Smooth muscle cell of the pulmonary artery (primary cell): ENCODE measurements at places on chromosomes 5 and 9. TPM values are rescaled to one million over a fixed set of nuclear protein-coding genes. Genes with fewer than 3 reads are reported as not detected.

C9orf78 gene
- total RNA-seq = 26.6 and 33.7 TPM in 2 replicates

MARVELD2 gene
- total RNA-seq = 1.6 and 1.7 TPM in 2 replicates

OLFM1 gene
- total RNA-seq = 0.76 and 2.3 TPM in 2 replicates

ACOT12 gene
- total RNA-seq = 0.07 and 1.1 TPM in 2 replicates

GABRA1 gene
- 0.17 TPM in 1 of 2 replicates, not detected in the other for total RNA-seq

ADAMTS6 gene
- 85.0 and 90.7 TPM in 2 replicates for total RNA-seq

PCDHB10 gene
- 0.79 and 1.4 TPM in 2 replicates for total RNA-seq

PIP5K1B gene
- total RNA-seq = 0.03 and 0.13 TPM in 2 replicates

RAPGEF1 gene
- 22.7 and 31.9 TPM in 2 replicates for total RNA-seq

IRX1 gene
- total RNA-seq = 0.86 and 2.5 TPM in 2 replicates

SMIM32 gene
- total RNA-seq = 0.07 TPM in 1 of 2 replicates, not detected in the other

CDC37L1 gene
- 17.5 and 20.0 TPM in 2 replicates for total RNA-seq

PTGR1 gene
- total RNA-seq = 60.3 and 67.4 TPM in 2 replicates

ACTBL2 gene
- total RNA-seq = 0.03 TPM in 1 of 2 replicates, not detected in the other

PCDHGB6 gene
- 3.9 and 4.8 TPM in 2 replicates for total RNA-seq

RASGEF1C gene
- not detected in 2 replicates for total RNA-seq

GPR21 gene
- 2.2 and 3.1 TPM in 2 replicates for total RNA-seq

NTNG2 gene
- 3.4 and 3.8 TPM in 2 replicates for total RNA-seq

NXNL2 gene
- total RNA-seq = 1.1 and 1.3 TPM in 2 replicates

HACD4 gene
- total RNA-seq = 2.0 and 5.0 TPM in 2 replicates

LHX2 gene
- total RNA-seq = not detected in 2 replicates

RNF183 gene
- total RNA-seq = not detected in 2 replicates

NFIB gene
- total RNA-seq = 39.1 and 79.4 TPM in 2 replicates

FLT4 gene
- 0.03 and 0.33 TPM in 2 replicates for total RNA-seq

NR2F1 gene
- total RNA-seq = 9.1 and 10.2 TPM in 2 replicates

LAMC3 gene
- total RNA-seq = 0.30 and 0.33 TPM in 2 replicates

PCDHA12 gene
- total RNA-seq = 0.07 and 0.33 TPM in 2 replicates

PBX3 gene
- 19.7 and 34.5 TPM in 2 replicates for total RNA-seq

HNRNPAB gene
- total RNA-seq = 29.1 and 37.3 TPM in 2 replicates

FOXD4L6 gene
- total RNA-seq = 0.13 and 0.17 TPM in 2 replicates

CDC42SE2 gene
- 19.7 and 20.1 TPM in 2 replicates for total RNA-seq

ADAMTSL1 gene
- total RNA-seq = 111 and 128 TPM in 2 replicates

IFNA2 gene
- not detected in 2 replicates for total RNA-seq
